ENCODE measurements at places on chromosomes 2 and 18.

DNA sequence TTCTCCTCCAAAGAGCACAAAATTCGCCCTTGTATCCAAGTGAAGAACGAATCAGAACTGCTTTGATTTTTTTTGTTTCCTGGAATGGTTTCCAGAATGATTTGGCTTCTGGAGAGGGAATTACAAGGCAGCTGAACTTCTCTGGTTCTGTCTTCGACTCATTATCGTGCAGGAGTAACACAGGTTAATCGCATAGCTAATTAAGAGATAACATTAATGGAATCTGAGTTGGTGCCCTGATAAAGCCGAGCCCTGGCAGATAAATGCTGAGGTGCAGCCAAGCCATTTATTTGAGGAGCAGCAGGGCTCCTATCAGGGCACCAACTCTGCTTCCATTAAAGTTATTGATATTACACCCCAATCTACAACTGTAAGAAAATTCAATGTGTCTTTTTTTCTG is 433.7 kb downstream of the ZNF521 start:
- peak; percentile 79 for DNase-seq

GRCh38 chr18:70273021-70273420 is 15.8 kb upstream of the SOCS6 start:
- no peak for DNase-seq

DNA sequence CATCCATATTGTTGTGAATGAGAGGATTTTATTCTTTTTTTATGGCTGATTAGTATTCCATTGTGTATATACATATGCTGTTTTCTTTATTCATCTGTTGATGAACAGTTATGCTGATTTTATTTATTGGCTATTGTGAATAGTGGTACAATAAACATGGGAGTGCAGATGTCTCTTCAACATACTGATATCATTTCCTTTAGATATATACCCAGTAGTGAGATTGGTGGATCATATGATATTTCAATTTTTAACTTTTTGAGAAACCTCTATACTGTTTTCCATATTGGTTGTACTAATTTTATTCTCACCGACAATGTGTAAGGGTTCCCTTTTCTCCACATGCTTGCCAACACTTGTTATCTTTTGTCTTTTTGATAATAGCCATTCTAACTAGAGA is 144.5 kb downstream of the ADCYAP1 start:
- DNase-seq: no peak

- no peak for DNase-seq
Observed at GRCh38 chr2:96830044-96830562, 13.7 kb downstream of the ANKRD23 start.

GRCh38 chr2:31784868-31785267 is 204.1 kb upstream of the SRD5A2 start:
- no peak for DNase-seq

DNA sequence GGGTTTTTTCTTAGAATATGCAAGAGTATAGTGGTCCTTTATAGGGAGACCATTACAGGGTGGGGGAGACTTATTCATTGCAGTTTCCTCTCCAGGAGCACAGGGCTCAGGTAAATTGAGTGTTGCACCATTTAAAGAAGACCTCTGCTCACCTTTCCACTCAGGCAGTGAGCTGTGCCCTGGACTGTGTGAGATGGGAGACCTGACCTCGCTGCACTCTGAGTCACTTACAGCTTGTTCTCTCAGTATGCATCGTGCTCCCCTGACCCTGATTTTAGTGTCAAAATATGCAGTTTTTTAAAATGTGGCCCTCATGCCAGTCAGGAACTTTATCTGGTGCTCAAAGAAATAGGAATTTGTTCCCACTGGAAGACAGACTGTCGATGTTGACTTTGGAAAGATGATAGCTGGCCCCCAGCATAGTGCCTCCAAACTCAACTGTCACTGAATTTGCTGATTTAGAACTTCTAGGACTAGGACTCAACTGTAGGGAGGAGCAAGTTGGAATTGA is 146.7 kb upstream of the EPAS1 start:
- no peak for DNase-seq

- no peak for DNase-seq
Observed at GRCh38 chr18:37956902-37957301, 391.3 kb upstream of the CELF4 start.

DNA sequence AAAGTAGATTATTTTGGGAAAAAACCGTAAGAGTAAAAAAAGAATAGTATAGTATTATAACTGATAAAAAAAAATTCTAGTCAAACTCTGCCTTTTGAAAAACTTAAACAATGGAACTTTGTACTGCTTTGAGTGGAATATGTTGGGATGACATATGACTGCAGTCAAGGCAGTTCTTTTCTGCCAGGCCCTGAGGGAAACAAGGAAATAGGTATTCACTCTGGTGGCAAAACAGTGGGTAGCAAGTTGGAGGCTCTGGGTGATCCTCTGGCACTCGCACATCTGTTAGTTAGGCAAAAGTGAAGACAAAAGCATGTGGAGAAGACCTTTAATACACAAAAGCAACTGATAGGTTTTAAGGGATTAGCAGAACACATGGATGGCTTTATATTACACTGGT is 102.2 kb downstream of the ARHGEF33 start:
- DNase-seq: no peak

GRCh38 chr2:42216694-42217093 is 47.5 kb downstream of the EML4 start:
- DNase-seq: no peak

GRCh38 chr18:32906506-32907310 is 133.9 kb upstream of the KLHL14 start:
- DNase-seq: peak; percentile 2

- DNase-seq: no peak
Observed at GRCh38 chr2:140589696-140590095, 1541.1 kb downstream of the LRP1B start.

- no peak for DNase-seq
Observed at GRCh38 chr2:198371921-198372543, 567.6 kb downstream of the PLCL1 start.

DNA sequence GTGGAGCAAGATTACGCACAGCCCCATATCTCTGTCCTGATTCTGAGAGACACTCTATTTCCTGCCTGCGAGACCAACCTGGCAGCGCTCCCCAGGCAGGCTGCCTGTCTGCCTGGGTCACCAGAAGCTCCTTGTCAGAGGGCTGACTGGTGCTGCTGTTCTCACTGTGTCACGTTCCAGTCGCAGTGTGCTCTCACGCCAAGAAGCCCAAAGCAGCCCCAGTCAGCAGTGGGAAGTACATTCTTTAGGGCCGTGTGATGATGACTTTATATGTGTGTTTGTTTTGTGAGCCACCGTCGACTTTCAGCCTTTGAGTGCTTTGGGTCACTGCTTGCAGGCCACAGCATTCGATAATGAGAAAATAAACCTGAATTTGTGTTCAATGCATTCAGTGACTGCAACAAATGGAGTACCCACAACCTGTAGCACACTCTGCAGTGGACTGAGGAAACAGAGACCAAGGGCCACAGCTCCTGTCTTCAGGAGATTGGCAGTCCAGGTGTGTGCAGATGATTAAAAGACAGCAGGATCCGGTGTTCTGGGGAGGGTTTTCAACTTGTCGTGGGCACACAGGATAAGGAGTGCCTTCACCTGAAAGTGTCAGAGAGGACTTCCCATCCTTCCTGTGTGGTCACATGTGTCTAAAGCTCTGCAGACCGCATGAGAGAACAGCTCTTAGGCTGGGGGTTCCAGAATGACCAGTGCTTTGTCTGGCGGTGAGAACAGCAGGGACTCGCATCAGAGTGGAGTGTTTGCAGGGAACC is 4.8 kb downstream of the TNFRSF11A start:
- DNase-seq: peak; percentile 58

DNA sequence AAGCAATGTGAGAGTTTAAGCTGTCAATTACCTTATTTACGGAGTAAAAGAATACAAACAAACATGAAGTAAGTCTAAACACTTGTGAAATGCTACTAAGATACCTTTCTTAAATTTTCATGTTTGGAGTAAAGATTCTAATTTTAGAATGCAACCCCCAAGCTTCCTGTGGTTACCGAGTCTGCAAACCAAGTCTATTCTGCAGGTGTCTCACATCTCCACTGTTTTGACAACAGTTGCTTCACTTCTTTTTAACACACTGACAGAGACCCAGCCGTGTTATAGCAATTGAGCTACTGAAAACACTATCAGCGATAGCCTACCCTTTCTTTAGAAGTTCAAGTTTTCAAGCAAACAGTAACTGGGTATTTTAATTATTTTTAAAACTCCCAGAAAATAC is 608.3 kb downstream of the ERBB4 start:
- DNase-seq: no peak

GRCh38 chr2:66574701-66575624 is 140.0 kb downstream of the MEIS1 start:
- peak; percentile 95 for DNase-seq

DNA sequence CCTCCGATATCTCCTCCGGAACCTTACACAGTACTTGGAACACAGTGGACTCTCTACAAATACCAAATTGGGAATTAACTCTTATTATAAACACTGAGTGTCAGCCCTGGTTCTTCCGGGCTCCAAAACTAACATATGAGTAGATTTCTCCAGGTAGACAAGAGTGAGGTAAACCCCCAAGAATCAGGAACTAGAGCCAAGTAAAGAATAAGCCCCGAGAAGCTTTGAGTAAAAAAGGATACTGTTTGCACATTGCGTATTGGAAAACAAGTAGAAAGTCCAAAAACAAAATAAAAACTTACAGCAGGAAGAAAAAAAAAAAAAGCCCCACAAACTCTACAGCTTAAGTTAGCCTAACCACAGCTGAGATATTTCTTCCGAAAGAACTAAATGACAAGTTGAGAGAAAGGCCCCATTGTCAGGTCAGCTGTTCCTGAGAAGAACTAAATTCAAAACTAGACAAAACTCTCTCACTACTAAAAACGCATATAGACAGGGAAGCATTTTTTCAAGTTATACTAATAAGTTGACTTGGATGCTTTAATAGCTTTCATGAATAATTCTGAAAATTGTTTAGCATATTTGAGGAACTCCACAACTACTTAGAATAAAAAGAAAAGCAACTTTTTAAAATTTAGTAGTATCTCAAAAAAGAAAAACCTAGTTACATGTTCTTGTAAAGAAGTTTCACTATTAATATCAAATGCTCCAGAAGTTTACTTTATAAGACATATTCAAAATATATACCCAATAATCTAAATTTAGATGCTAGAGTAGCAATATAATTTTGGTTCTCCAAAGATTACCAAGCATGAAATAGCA is 4.3 kb upstream of the HAAO start:
- DNase-seq: no peak

DNA sequence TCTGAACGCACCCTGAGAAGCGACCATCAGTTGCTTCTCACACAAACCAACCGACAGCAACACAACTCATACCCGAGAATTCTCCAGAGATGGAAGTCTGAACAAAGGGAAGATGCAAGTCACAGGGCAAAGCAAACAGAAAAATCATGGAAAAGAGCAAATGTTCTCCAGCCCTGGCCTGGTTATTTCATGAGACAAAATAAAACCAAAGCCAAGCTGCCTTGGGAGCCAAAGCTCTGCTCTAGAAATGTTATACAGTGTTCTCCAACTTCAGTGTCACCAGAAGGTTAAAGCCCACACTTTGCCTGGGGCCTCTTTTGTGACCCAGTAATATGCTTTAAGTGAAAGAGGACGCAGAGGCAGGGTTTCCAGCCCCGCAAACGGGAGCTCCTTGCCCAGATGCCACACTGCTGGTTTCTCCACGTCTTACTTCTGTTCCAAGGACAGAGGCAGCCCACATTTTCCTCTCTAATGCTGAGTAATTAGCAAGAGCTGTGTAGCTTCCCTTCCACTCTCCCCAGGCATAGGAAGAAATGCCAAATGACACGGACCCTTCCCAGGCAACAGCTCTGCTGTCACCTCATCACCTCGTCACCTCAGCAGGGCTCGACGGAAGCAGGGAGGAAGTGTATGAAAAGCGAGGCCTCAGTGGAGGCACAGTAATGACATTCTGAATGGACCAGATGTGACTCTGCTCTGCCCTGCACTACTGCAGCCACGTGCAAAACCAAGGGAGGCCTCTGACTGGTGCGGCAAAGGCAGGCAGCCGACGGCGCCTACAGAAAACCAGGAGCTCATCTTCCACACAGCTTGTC is 64.7 kb downstream of the FBXO15 start:
- DNase-seq: no peak

DNA sequence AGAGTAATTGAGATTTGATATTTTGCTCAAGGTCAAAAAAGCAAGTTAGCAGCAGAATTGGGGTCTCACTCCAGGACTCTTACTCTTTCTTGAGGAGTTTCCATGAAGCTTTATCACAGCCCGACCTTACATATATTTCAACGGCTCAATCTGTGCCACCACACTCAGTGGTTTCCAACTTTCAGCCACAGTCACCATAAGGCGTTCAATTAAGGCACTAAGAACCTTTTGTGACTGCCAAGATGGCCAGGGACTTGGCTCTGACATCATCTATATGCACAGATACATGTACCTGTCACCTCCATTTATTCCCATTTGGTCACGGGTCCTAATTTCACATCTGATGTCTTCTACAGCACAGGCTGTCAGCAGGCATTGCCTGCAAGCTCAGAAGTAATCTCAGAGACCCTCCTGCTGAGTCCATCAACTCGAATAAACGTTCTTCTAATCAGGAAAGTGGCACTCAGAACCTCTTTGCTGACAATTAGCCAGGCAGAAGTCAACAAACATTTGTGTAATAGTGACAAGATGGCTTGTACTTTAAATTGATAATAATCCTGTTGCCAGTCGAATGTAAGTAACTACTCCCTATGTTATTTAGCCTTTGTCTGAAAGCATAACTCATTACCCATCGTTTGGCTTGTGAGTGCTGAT is 16.1 kb downstream of the DYTN start:
- DNase-seq: peak; percentile 10

DNA sequence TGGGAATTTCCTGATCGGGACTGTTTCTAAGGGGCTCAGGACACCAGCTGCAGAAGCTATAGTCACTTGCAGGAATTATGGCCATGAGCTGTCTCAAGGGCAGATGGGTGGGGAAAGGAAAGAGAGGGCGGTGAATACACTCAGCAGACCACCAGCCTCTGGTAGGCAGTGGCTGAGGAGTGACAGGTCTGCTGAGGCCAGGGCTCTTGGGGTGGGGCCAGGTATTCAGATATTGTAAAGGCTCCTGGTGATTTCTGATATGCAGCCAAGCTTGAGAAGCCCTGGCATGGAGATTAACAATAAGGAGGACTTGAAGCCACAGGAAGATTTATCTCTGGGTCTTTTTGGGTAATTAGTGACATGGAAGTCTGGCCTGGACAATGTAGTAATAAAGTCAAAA is 145.3 kb upstream of the AQP4 start:
- DNase-seq: no peak

DNA sequence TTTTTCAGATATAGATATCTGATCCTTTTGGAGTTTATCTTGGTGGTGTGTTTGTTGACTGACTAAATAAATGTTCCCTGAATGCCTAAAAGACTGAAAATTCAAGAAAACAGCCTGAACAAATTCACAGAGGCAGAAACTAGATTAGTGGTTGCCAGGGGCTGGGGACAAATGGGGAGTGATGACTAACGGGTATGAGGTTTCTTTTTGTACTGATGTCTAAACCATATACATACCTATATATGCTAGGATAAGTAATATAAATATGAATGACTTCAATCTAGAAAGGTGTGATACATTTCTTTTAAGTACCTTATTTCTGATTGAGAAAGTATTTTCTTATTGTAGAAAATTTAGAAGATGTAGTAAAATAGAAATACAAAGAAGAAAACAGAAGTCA is 176.9 kb upstream of the PGAP1 start:
- no peak for DNase-seq

- DNase-seq: no peak
Observed at GRCh38 chr18:10878703-10879102, 270.7 kb downstream of the PIEZO2 start.

- DNase-seq: peak; percentile 64
Observed at GRCh38 chr2:177264209-177264692, 276 bp downstream of the NFE2L2 start.
